HuH-7.5 (cell line): ENCODE measurements at places on chromosomes 6 and 20.
A peak's percentile ranks its signal among the peaks of the same experiment; 100 is the strongest.

GRCh38 chr6:159645640-159646039 lies 47.4 kb downstream of the SOD2 start:
- no peak for DNase-seq

- no peak for DNase-seq
Observed at GRCh38 chr6:29626948-29627754, 5.8 kb downstream of the GABBR1 start.

- DNase-seq = peak; percentile 77
Observed at GRCh38 chr20:47318586-47319516, 37.6 kb downstream of the ZMYND8 start.

DNA sequence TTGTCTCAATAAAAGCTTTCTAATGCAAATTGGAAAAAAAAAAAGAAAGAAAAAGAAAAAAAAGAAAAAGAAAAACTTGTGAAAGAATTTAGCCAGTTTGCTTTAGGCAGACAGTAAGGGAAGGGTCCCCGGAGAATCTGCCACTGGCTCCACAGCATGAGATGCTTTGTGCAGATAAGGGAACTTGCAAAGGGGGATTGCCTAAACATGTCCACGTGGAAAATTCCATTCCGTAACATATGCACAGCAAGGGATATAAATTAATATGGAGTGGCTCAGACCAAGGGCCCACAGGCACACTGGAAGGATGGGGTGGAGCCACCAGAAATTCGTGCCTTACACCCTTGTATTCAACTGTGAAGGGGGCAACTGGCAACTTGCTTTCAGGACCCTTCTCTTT lies 45.4 kb downstream of the MKKS start:
- no peak for DNase-seq

GRCh38 chr6:14670806-14671205 lies 553.2 kb downstream of the CD83 start:
- DNase-seq = no peak
